ENCODE measurements at places on chromosomes 2 and 18.

- H3K36me3 ChIP-seq = no peaks in the 10 kb centered on the region
- no peak for DNase-seq
- no peaks in the 10 kb centered on the region for H3K4me1 ChIP-seq
- H3K27me3 ChIP-seq = no peaks in the 10 kb centered on the region
Observed at GRCh38 chr18:53745986-53746385, 478.5 kb downstream of the MBD2 start.

GRCh38 chr18:76479351-76480238 is 15.4 kb downstream of the ZNF516 start:
- DNase-seq = no peak
- H3K4me1 ChIP-seq = peaks cover 88% of the 10 kb centered on the region
- H3K27me3 ChIP-seq = no peaks in the 10 kb centered on the region
- no peak overlapping the region for H3K4me3 ChIP-seq
- H3K36me3 ChIP-seq = peaks cover 58% of the 10 kb centered on the region

DNA sequence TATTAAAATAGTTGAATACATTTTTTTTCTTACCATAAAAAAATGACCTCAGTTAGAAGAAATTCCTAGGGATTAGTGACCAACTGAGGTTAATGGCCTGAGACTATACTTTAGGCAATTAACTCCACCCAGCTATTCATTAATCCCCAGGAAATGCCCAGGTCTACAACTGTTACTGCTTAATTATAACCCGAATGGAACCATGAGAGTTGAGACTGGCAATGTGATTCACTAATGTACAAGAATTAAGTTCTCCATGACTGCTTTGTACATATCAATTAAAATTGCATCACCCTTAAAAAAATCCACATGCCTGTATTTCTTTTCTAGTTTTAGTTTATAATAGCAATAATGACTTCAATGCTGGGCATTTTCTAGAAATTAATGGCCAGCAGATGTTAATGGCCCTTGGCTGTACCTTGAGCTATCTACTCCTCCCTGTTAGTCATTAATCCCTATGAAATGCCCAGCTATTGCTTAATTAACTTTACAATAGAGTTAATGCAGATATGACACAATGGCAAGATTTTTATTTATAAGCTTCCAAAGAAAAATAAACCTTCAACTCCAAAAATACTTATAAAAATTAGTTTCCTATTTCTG is 44.1 kb downstream of the ERBB4 start:
- H3K27me3 ChIP-seq = no peaks in the 10 kb centered on the region
- H3K27ac ChIP-seq = no peak overlapping the region
- DNase-seq = no peak
- H3K4me1 ChIP-seq = no peaks in the 10 kb centered on the region

- no peaks in the 10 kb centered on the region for H3K4me1 ChIP-seq
- no peaks in the 10 kb centered on the region for H3K36me3 ChIP-seq
- H3K27me3 ChIP-seq = peaks cover 7% of the 10 kb centered on the region
Observed at GRCh38 chr18:54947091-54947490, 12.2 kb downstream of the CCDC68 start.

GRCh38 chr2:57864926-57865325 is 181.7 kb upstream of the VRK2 start:
- H3K4me1 ChIP-seq = peaks cover 5% of the 10 kb centered on the region
- H3K36me3 ChIP-seq = no peaks in the 10 kb centered on the region
- no peaks in the 10 kb centered on the region for H3K27me3 ChIP-seq
- no peak overlapping the region for H3K27ac ChIP-seq

DNA sequence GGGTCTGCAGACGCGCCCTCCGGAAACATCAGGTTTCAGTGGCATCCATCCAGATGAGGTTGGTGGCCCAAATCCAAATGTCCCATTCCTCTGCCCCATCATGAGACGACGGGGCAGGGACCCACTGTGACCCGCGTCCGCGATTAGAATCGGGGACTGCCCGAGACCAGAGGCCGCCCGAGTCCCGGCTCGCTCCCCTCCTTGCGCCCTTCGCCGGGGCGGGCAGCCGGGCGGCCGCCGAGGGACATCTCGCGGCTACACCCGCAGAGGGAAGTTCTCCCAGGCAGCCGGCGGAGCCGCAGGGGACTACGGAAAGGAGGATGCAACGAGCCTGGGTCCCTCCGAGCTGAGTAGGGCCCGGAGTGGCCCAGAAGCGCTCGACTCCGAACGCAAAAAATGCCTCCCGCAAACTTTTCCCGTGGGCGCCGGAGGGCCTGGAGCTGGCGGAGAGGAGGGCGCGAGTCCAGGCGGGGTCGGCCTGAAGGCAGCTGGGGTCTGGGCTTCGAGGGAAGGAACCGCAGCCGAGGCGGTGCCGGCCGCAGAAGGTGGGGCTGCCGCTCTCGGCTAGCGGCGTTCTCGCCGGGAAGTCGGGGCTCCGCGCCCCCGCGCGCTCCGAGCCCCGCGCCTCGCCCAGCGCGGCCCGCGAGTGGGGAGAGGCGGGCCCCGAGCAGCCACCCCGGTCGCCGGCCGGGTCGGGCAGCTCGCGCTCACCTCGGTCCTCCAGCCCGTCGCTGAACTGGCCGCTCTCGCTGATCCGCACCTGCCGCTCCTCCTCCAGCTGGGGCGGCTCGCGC is 580 bp downstream of the TMEM163 start:
- peak overlapping the region; percentile 81 for H3K4me3 ChIP-seq
- peaks cover 91% of the 10 kb centered on the region for H3K27me3 ChIP-seq
- H3K36me3 ChIP-seq = no peaks in the 10 kb centered on the region

GRCh38 chr2:47521666-47522285 is 118.8 kb downstream of the MSH2 start:
- H3K36me3 ChIP-seq = peaks cover 8% of the 10 kb centered on the region
- H3K4me3 ChIP-seq = no peak overlapping the region
- no peak overlapping the region for H3K27ac ChIP-seq
- DNase-seq = no peak
- peaks cover 10% of the 10 kb centered on the region for H3K4me1 ChIP-seq
- peaks cover 14% of the 10 kb centered on the region for H3K27me3 ChIP-seq

DNA sequence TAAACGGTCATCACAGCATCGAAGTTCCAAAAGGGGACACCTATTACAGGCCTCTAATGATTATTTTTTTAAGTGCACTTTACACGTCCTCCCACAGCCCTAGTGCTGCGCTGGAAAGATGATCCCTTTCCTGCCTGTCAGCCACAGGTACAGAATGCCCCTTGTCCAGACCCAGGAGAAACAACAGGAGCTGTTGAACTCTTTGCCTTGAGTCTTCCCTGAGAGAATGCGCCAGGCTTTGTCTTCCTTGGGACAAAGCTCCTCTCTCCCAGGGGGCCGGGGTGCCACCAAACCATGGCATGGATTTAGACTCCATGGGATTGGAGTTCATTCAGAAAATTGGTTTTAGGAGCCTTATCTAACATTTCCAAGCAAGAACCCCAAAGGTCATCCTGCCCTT is 319.0 kb upstream of the SOX11 start:
- peak; percentile 74 for DNase-seq
- peaks cover 7% of the 10 kb centered on the region for H3K27me3 ChIP-seq
- H3K4me3 ChIP-seq = peak overlapping the region; percentile 85
- peaks cover 61% of the 10 kb centered on the region for H3K4me1 ChIP-seq
- H3K27ac ChIP-seq = peak overlapping the region; percentile 98

- no peaks in the 10 kb centered on the region for H3K36me3 ChIP-seq
- DNase-seq = no peak
- peak overlapping the region; percentile 98 for H3K27ac ChIP-seq
- H3K27me3 ChIP-seq = peaks cover 6% of the 10 kb centered on the region
Observed at GRCh38 chr18:3867236-3867635, 417.3 kb downstream of the TGIF1 start.

DNA sequence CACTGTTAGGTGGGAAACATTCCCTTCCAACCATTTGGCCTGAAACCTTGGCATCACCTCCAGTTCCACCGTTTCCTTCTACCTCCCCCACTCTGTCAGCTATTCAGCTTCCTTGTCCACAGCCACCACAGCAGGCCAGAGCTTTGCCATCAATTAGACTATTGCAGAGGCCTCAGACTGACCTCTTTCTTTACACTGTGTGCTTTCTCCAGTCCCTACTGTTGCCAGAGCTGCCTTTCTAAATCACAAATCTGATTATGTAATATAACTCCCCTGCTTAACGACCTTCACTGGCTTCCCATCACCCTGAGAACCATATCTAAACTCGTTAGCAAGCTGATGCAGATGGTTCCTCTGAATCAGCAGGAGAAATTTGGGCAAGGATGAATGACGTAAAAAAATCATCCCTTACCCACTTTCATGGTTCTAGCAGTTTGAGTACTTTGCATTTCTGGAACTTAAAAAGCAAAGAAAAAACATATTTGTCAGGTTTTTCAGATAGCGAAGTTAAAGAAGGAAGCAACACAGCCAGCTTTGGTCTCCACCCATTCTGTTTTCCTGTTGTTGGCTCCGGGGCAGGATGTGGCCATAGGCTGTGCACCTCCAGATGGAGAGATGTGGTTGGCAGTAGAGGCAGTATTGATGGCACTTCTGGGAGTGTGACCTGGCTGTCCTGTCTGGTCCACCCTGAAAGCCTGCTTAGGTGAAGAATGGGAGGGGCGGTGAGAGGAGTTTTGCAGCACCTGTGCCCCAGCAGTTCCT is 422.1 kb downstream of the PARD3B start:
- H3K36me3 ChIP-seq = no peaks in the 10 kb centered on the region
- no peak overlapping the region for H3K4me3 ChIP-seq

DNA sequence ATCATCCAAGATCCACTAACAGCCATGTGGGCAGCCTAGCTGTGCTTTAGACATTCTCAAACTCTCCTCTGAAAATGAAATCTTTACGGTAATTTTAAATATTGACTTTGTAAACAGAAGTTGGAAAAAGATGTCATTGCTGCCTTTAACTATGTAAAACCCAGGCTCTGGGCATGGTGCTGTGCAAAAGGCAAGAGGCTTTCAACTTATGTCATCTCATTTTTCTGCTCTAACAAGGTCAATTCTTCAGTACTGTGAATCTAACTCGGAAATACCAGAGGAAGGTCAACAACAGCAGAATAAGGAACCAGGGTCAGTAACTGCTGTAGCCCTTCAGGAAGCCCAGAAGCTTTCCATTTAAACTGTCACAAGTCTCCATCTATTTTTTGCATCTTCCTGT is 37.0 kb upstream of the MPP4 start:
- no peak overlapping the region for H3K27ac ChIP-seq
- H3K36me3 ChIP-seq = peaks cover 64% of the 10 kb centered on the region
- no peak for DNase-seq
- H3K4me3 ChIP-seq = no peak overlapping the region
- H3K4me1 ChIP-seq = no peaks in the 10 kb centered on the region

- DNase-seq = no peak
- H3K27me3 ChIP-seq = peaks cover 11% of the 10 kb centered on the region
- H3K27ac ChIP-seq = peak overlapping the region; percentile 46
- H3K36me3 ChIP-seq = no peaks in the 10 kb centered on the region
- no peak overlapping the region for H3K4me3 ChIP-seq
Observed at GRCh38 chr2:2950403-2950952, 427.1 kb downstream of the EIPR1 start.

- no peaks in the 10 kb centered on the region for H3K36me3 ChIP-seq
- no peak overlapping the region for H3K27ac ChIP-seq
- no peak for DNase-seq
- H3K4me3 ChIP-seq = no peak overlapping the region
Observed at GRCh38 chr18:2083691-2084090, 487.6 kb downstream of the METTL4 start.

GRCh38 chr2:125979886-125980285 is 676.1 kb upstream of the GYPC start:
- no peaks in the 10 kb centered on the region for H3K27me3 ChIP-seq
- peaks cover 54% of the 10 kb centered on the region for H3K4me1 ChIP-seq
- H3K4me3 ChIP-seq = no peak overlapping the region
- no peaks in the 10 kb centered on the region for H3K36me3 ChIP-seq
- DNase-seq = no peak

DNA sequence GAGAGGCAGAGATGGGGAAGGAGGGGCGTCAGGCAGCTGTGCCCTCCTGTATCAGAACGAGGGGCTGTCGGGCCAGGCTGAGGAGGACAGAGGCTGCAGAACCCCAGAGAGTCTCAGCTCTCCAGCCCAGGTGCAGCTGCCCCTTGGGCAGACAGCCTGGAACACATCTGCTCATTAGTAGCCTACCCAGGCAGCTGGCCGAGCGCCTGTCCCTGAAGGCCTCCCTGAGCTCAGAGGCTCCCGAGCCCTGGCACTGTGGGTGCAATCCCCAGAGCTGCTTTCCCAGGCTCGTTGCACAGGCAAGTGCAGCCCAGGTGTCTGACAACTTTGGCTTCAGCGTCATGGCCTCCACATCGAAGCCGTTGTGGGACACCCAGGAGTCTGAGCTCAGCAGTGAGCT is 13.1 kb upstream of the TMEM185B start:
- no peaks in the 10 kb centered on the region for H3K36me3 ChIP-seq
- DNase-seq = no peak
- H3K4me3 ChIP-seq = no peak overlapping the region
- H3K4me1 ChIP-seq = peaks cover 50% of the 10 kb centered on the region
- H3K27ac ChIP-seq = no peak overlapping the region

DNA sequence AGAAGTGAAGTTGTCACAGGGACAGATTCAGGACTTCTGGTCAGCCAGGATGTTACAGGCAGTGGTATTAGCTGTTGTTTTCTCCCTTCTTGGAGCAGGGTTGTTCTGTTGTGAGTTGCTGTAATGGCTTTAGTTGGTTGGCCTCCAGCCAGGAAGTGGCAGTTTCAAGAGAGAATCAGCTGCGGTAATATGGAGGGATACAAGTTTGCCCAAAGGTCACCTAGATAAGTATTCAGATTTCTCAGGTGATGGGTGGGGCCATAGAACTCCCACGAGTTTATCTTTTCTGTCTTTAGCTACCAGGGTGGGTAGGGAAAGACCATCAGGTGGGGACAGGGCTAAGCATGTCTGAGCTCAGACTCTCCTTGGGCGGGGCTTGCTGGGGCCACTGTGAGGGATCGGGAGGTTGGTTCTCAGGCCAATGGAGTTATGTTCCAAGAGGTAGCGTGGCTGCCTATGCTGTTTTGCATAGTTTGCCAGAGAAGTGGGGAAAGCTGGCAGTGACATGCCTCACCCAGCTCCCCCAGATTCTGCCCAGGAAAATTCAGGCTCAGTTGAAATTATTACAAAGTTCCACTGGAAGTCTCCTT is 640.4 kb upstream of the CHAC2 start:
- H3K4me3 ChIP-seq = no peak overlapping the region
- H3K27me3 ChIP-seq = no peaks in the 10 kb centered on the region
- H3K27ac ChIP-seq = no peak overlapping the region

- DNase-seq = no peak
- no peak overlapping the region for H3K27ac ChIP-seq
- peaks cover 7% of the 10 kb centered on the region for H3K27me3 ChIP-seq
- H3K4me3 ChIP-seq = no peak overlapping the region
- H3K4me1 ChIP-seq = no peaks in the 10 kb centered on the region
Observed at GRCh38 chr2:144836635-144837350, 316.9 kb upstream of the ZEB2 start.

DNA sequence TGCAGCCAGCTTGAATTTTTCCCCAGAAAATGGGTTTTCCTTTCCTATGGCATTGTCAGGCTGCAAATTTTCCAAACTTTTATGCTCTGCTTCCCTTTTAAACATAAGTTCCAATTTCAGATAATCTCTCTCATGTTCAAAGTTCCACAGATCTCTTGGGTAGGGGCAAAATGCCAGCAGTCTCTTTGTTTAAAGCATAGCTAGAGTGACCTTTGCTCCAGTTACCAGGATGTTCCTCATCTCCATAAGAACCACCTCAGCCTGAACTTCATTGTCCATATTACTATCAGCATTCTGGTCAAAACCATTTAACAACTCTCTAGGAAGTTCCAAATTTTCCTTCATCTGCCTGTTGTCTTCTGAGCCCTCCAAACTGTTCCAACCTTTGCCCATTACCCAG is 68.3 kb downstream of the SGPP2 start:
- peaks cover 29% of the 10 kb centered on the region for H3K4me1 ChIP-seq
- peaks cover 25% of the 10 kb centered on the region for H3K36me3 ChIP-seq
- no peak overlapping the region for H3K4me3 ChIP-seq
- no peak for DNase-seq
- H3K27ac ChIP-seq = no peak overlapping the region
- H3K27me3 ChIP-seq = peaks cover 10% of the 10 kb centered on the region

- H3K27ac ChIP-seq = peak overlapping the region; percentile 87
- H3K4me3 ChIP-seq = no peak overlapping the region
- H3K4me1 ChIP-seq = no peaks in the 10 kb centered on the region
- no peak for DNase-seq
- no peaks in the 10 kb centered on the region for H3K27me3 ChIP-seq
Observed at GRCh38 chr2:1658394-1659151, 85.7 kb downstream of the PXDN start.

All from nephron progenitor cell (in vitro differentiated cells).